Large intestine (tissue), 12 donors: ENCODE measurements at places on chromosomes 13 and 19. TPM values are rescaled to one million over a fixed set of nuclear protein-coding genes. Genes with fewer than 3 reads are reported as not detected.

GRCh38 chr13:73101351-73102007 is 42.7 kb downstream of the KLF5 start:
- DNase-seq: peak; percentile 69

DNA sequence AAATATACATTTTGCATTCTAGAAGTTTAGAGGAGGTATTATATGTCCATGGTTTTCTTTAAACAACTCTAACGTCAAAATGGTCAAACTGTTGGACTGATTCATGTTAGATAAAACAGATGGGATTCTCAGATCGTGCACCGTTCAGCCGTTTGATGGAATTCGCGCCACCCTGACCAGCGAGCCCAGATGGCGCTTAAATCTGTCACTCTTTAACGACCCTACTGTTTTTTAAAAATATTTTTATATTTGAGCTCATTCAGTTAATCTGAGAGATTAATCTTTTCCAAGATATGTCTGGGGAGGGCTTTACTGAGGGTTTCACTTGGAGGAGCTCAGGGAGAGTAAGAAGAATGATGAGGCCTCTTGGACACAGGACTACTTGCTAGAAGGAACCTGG is 164.4 kb downstream of the TM9SF2 start:
- no peak for DNase-seq

Gene PRRG2
- polyA plus RNA-seq: 11.4 TPM

DNA sequence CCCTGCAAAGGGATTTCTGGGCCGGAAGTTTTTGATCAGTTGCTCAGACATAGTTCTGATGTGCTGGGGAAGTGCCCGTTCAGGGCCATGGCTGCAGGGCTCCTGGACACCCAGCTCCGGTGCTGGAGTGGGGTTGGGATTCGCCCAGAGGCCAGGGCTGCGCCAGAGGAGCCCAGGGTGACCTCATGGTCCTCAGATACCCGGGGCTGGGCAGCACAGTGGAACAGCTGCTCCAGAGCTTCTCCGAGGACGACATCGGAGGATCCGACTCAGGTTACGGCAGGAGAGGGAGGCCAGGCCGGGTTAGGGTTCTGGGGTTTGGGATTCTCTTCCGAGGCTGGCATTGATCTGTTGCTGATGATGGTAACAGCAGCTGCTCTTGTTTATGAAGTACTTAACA is 20.9 kb downstream of the CARM1 start:
- DNase-seq: no peak

DNA sequence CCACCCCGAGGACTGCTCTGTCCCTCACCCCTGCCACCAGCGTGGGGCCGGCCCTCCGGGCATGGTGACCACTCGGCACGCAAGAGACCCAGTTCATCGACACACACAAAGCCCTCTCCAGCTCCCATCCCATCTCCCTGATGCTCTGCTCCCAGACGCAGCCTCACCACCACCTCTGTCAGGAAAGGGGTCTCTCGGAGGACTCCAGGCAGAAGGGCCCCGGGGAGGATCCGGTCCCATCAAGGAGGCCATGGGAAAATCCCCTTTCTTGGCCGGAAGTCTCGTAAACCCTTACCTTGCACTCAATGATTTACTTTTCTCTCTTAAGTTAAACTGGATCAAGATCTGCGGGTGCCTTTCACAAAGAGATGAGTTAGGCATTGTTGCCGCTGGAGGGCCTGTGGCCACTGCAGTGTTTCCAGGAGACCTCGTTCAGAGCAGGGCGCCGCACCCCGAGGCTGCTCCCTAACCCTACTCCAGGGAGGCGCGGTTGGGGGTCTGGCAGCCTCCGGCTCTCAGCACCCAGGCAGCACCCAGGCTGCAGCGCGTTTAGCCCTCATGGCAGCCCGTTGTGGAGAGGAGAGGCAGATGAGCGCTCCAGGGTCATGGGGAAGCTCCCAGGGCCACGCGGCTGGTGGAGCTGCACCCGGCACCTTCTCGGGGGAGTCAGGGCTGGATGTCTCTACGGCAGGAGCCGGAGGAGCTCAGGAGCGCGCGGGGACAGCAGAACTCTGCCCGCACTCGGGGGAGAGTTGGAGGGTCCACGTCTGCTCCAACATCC is 31.0 kb downstream of the C2CD4C start:
- no peak for DNase-seq

- DNase-seq: no peak
Measured at GRCh38 chr13:32297206-32297605, 18.0 kb downstream of the ZAR1L start.

Gene SERPINE3
- 0.66 TPM for polyA plus RNA-seq

GRCh38 chr13:111270126-111270525 is 50.3 kb upstream of the TEX29 start:
- DNase-seq: no peak

Gene CACNA1A
- 14.8 TPM for polyA plus RNA-seq

- no peak for DNase-seq
Measured at GRCh38 chr19:30263830-30264381, 108.3 kb upstream of the ZNF536 start.

GRCh38 chr13:51276636-51277035 is 54.4 kb downstream of the FAM124A start:
- DNase-seq: peak; percentile 82

DNA sequence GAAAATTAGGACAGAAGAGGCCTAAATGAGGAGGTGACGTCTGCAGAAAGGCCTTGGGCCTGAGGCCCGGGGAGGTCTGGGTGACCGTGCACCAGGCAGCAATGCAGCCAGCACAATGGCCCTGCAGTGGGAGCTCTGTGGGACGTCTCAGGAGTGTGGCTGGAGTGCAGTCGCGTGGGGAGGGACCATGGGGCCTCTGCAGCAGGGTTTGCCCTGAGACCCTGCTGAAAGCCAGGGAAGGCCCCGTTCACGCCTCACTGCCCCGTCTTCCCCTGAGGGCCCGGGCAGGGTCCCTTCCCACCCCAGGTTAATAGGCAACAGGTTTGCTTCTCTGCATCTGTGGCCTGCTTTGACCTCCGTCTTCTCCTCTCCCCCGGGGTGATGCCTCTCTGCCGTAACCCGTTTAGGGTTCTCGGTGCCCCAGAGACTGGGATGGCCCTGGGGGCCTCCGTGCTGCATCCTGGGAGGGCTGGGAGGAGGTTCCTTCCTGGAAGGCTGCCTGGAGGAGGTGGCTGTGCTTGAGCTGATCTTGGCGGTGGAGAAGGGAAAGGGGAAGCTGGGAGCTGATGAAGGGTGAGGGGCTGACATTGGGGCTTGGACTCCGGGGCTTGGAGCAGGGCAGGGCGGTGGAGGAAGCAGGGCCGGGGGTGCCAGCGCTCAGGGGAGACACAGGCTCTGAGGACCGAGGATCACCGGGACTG is 9.7 kb downstream of the PALM start:
- DNase-seq: no peak

Gene KLK6
- polyA plus RNA-seq: 0.58 TPM

Gene ANGPTL4
- 0.97 TPM for polyA plus RNA-seq

GRCh38 chr13:67620665-67621064 is 390.5 kb upstream of the PCDH9 start:
- no peak for DNase-seq

Gene ZNF99
- polyA plus RNA-seq: 0.12 TPM
